Effector memory CD8-positive, alpha-beta T cell (primary cell): ENCODE measurements at places on chromosomes 16 and 17.

DNA sequence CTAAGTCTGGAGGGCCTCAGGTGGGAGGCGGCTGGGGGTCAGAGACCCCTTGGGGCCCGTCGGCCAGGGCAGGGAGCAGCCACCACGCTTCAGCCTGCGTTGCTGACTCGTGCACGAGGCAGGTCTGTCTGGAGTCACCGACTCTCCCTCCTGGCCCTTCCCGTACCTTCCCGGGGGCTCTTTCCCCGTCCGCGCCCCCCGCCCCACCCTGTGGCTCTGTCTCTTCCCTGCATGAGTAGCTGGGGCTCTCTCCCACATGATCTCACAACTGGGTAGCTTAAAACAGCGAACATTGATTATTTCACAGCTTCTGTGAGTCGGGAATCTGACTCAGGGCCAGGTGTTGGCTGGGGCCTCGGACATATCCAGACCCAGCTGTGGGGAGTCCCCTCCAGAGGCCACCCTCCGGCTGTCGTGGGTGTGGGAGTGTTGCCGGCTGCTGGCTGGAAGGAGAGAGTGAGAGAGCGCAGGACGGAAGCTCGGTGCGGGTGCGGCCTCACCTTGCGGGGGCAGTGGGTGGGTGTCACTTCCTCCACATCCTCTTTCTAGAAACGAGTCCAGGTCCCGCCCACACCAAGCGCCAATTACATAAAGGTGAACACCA is 17.3 kb downstream of the BAHCC1 start:
- H3K4me3 ChIP-seq = peak overlapping the region; percentile 70
- no peak overlapping the region for H3K27ac ChIP-seq
- no peaks in the 10 kb centered on the region for H3K36me3 ChIP-seq

DNA sequence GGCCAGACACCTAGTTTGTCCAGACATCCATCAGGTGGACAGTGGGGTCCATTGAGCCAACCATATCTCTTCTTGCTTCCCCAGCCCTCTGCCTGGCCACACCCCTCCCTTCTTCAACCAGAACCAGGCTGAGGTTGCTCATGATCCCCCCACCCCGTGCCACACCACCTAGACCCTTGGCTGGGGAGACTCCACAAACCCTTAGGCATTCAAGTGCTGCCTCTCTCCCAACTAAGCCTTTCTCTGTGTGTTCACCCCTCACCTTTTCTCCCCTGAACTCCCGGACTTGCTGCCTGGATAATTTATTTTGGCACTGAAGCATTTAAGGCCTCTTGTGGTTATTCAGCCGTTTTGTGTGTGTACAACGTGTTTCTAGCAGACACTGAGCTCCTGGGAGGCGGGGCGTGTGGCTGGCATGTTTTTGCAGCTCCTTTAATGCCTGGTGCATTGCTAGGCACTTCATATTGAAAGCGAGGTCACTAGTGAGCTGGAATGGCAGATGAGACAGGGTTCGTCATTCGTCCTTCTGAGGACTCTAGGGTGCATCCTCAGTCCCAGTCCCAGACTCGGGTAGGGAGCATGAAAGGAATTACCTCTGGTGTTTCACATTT is 28.7 kb downstream of the CACNA1G start:
- H3K27me3 ChIP-seq = peaks cover 10% of the 10 kb centered on the region
- no peak overlapping the region for H3K27ac ChIP-seq
- H3K4me3 ChIP-seq = no peak overlapping the region
- H3K36me3 ChIP-seq = no peaks in the 10 kb centered on the region

DNA sequence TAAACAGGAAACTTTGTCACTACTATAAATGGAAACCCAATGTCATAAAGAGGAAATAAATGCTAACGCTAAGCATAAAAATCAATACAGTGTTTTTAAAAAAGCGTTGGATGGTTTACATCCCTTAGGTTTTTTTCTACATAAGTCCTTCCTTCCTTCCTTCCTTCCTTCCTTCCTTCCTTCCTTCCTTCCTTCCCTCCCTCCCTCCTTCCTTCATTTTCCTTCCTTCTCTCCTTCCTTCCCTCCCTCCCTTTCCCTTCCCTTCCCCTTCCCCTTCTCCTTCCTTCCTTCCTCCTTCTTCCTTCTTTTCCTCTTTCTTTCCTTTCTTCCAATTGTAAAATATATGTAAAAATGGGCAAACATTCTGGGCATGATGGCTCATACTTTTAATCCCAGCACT is 108.3 kb downstream of the HAPSTR1 start:
- H3K4me3 ChIP-seq = no peak overlapping the region
- H3K36me3 ChIP-seq = no peaks in the 10 kb centered on the region
- H3K27ac ChIP-seq = no peak overlapping the region
- peaks cover 47% of the 10 kb centered on the region for H3K27me3 ChIP-seq

GRCh38 chr16:11675561-11676511 is 7.6 kb downstream of the SNN start:
- DNase-seq = no peak
- peaks cover 67% of the 10 kb centered on the region for H3K36me3 ChIP-seq
- no peak overlapping the region for H3K4me3 ChIP-seq
- H3K4me1 ChIP-seq = peaks cover 18% of the 10 kb centered on the region

DNA sequence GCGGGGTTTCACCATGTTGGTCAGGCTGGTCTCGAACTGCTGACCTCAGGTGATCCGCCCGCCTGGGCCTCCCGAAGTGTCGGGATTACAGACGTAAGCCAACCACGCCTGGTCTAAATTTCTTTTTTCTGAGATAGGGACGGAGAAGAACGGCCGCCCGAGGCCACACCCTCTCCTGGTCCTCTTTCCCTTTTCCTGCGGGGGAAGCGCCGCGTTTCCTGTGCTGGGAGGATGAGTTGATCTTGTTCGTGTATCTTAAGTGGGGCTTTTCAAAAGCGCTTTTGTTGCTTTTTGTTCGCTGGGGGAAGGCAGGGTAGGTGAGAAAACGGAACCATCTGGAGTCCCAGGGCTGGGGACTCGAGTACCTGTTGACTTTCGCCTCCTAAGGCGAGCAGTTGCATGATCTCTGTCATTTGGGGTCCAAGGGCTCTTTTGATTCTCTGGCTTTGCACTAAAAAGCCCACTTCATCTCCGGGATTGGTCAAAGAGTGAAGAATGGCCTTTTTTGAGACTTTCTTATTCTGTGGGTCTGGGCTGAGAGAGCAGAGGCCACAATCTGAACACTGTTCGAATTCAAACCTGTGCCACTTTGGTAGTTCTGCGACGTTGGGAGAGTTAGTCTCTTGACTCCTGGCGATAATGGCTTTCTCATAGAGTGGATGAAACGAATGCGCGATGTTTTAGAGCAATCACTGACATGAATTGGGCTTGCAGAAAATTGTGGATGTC is 1.3 kb downstream of the FUS start:
- H3K27ac ChIP-seq = peak overlapping the region; percentile 99
- H3K4me1 ChIP-seq = peaks cover 68% of the 10 kb centered on the region
- H3K27me3 ChIP-seq = no peaks in the 10 kb centered on the region
- DNase-seq = no peak

DNA sequence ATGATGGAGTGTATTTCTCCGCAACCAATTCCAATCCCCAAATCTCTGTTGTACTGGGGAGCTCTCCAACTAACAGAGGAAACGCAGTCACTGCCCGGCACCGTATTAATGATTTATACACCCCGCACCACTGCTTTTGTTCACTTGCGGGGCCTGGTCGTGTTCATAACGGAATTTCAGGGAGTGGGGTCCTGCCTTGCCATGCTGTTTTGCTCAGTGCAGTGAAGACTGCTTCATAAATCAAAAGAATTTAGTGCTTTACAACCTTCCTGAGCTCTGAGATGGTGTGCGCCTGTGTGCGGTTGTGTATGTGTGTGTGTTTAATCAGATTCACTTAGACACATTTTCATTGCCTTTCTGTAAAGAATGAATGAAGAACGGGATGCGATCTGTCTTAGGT is 18.5 kb upstream of the RBFOX1 start:
- H3K27me3 ChIP-seq = no peaks in the 10 kb centered on the region
- no peaks in the 10 kb centered on the region for H3K4me1 ChIP-seq
- no peak for DNase-seq
- no peak overlapping the region for H3K4me3 ChIP-seq

DNA sequence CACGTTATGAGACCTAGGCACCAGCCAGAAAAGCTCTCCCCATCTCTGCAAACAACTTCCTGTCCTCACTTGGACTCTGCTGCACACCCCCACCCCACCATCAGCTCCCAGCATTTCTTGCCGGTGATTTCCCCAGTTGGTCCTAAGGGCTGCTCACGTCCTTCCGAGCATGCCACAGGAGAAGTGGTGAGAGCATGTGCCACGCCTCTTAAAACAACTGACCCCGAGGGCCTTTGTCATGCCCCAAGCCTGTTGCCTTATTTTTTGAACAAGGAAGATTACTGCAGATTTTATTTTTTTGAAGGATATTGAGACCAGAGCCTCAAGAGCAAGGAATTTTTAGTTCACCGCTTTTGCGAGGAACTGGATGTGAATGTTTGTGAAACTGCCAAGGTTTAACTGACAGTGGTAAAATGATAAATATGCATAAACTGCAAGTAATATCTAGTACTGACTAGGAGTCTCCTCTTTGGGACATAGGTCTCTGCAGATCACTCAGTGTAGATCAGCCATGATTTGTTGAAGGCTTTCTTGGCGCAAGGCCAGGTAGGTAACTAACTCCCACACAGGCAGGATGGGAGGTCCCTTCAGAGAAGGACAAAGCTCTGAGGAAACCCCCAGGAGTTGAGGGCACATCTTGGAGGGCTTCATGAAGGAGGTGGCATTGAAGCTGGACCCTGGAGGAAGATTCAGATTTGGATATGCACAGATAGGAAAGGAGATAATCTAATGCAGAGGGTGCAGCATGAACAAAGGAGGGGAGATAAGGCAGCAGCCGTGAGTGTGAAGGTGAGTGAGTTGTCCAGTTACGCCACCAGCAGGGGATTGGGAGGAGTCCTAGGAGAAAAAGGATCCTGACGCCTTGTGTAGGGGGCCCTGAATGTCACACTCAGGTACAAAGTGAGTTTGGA is 44.7 kb downstream of the TMEM132E start:
- no peaks in the 10 kb centered on the region for H3K4me1 ChIP-seq
- H3K36me3 ChIP-seq = no peaks in the 10 kb centered on the region
- H3K4me3 ChIP-seq = no peak overlapping the region
- DNase-seq = no peak
- H3K27me3 ChIP-seq = peaks cover 92% of the 10 kb centered on the region

DNA sequence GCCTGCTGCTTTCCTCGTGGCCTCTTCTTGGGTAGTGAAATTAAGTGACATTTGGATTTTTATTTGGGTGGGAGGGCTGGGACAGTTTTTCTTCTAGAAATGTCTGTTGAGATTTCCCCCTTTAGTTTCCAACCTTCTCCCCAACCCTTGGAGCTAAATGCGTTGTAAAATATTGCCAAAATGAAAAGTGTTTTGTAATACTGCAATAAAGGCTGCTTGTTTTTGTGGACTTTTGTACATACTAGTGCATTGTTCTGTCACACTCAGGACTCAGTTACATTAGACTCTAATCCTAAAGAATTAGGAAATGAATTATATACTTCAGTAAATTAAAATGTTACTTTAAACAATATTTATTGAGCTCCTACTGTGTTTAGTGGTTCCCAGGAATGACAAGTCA is 21.7 kb downstream of the HEATR9 start:
- H3K36me3 ChIP-seq = peaks cover 47% of the 10 kb centered on the region
- peak overlapping the region; percentile 3 for H3K27ac ChIP-seq
- no peak overlapping the region for H3K4me3 ChIP-seq
- no peak for DNase-seq

DNA sequence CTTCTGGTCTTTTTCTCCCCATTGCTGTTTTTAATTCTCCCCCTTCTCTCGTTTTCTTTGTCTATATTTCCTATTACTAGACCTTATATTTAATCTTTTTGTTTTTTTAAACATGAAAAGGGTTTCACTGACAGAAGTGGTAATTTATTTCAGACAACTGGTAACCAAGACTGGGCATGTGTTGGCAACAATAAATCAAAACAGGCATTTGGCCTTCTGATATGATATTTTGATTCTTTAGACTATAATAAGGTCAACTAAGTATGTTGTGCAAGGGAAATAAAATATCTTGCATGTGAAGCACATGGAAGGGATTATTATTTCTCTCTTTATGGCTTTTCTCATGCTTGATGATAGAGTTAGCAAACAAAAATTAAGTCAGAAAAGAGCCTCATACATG is 34.6 kb downstream of the AP2B1 start:
- H3K4me3 ChIP-seq = no peak overlapping the region
- peaks cover 21% of the 10 kb centered on the region for H3K4me1 ChIP-seq
- H3K36me3 ChIP-seq = peaks cover 28% of the 10 kb centered on the region
- no peaks in the 10 kb centered on the region for H3K27me3 ChIP-seq

- no peak overlapping the region for H3K4me3 ChIP-seq
- no peak for DNase-seq
- H3K27me3 ChIP-seq = no peaks in the 10 kb centered on the region
- peaks cover 9% of the 10 kb centered on the region for H3K4me1 ChIP-seq
- peaks cover 8% of the 10 kb centered on the region for H3K36me3 ChIP-seq
These were observed 71.5 kb downstream of the WWP2 start for GRCh38 chr16:69833357-69834282.

DNA sequence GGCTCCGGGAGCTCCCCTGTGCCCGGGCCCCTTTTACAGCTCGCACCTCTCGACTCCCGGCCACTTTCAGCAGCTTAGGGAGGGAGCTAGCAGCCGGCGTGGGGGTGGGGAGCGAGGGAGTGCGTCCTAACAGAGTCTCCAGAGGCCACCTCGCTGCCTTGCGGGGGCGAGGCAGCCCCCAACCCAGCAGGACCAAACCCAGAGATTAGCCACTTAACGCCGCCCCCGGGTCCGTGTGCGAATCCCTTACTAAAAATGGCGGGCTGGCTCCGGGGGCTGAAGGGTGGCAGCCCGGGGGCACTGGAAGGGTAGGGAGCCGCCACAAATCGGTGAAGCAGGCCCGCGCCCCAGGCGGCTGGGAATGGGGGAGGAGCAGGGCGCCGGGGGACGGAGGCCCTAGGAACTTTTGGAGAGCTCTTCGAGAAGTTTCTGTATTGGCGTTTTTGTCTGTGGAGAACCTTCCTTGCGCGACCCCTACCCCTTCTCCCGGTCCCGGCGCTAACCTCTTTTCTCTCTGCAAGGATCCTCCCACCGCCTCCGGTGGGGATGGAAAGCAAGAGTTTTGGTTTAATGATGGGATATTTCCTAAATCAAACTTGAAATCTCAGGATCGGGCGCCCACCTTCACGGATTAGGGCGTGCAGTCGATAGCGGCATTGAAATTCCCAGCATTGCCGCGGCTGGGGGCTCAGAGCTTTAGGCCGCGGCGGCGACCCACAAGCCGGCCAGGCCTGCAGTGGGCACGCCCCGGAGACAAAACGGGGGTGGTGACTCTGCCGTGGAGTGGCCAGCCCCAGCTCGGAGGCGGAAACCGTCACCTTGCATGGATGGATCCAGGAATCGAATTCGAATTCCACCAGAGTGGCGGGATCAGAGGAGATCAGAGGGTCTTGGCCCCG is 793 bp upstream of the IRX3 start:
- peaks cover 8% of the 10 kb centered on the region for H3K36me3 ChIP-seq
- no peak for DNase-seq
- no peak overlapping the region for H3K27ac ChIP-seq
- peak overlapping the region; percentile 19 for H3K4me3 ChIP-seq

DNA sequence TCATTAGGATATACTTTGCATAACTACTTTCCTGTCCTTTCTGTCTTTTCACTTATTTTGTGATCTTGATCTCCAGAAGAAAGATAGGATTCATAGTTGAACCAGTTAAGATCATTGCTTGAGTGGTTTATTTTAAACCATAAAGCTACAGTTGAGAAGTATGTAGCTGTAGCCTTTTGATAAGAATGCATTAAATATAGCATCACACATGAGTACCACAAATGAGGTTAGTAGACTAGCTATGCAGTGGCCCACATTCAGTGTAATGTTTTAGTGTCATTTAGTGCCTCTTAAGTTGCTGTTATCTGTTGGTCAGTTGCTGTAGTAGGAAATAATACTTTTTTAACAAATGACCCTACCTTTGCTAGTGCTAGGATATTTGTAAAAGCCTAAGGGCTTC is 1.3 kb downstream of the NLK start:
- peak overlapping the region; percentile 83 for H3K4me3 ChIP-seq
- H3K36me3 ChIP-seq = peaks cover 15% of the 10 kb centered on the region
- no peak overlapping the region for H3K27ac ChIP-seq
- H3K27me3 ChIP-seq = no peaks in the 10 kb centered on the region
